Peyer's patch (tissue), 4 donors: ENCODE measurements at places on chromosomes 3 and 15. TPM values are rescaled to one million over a fixed set of nuclear protein-coding genes. Genes with fewer than 3 reads are reported as not detected.
A peak's percentile ranks its signal among the peaks of the same experiment; 100 is the strongest.

GRCh38 chr3:196163666-196164493 lies 47.3 kb downstream of the ZDHHC19 start:
- DNase-seq = peak; percentile 54
- no peak overlapping the region for H3K27ac ChIP-seq
- no peaks in the 10 kb centered on the region for H3K36me3 ChIP-seq
- H3K4me1 ChIP-seq = peaks cover 7% of the 10 kb centered on the region

GRCh38 chr3:137047240-137047639 lies 89.5 kb downstream of the IL20RB start:
- no peaks in the 10 kb centered on the region for H3K4me1 ChIP-seq
- H3K36me3 ChIP-seq = no peaks in the 10 kb centered on the region
- no peak overlapping the region for H3K4me3 ChIP-seq
- H3K27me3 ChIP-seq = no peaks in the 10 kb centered on the region
- no peak overlapping the region for H3K27ac ChIP-seq

DNA sequence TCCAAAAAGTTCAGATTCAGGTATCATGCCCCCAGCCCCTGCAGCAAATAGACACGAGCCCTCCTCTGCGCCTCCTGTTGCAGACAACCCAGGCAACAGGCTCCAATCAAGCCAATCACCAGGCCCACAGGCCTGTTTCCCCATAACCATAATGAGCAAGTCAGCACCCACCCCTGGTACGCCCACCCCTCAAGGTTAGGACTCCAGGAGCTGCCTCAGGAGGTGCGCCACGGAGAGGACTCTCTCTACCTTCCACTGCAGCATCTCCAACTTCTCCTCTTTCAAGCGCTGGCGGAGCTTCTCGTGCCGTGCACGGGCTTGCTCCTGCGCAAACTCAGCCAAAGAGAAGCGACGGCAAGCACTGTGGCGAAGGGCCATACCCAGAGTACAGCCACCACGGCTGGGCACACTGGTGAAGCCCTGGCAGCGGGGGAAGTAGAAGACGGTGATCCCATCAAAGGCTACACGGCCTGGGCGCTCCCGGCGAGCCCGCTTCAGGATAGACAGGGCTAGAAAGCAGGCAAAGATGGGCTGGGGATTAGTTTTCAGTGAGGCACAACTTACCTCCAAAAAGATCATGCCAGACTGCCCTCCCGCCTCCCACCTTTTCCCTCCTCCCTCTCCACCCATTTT lies 8.5 kb downstream of the CSRNP1 start:
- DNase-seq = no peak
- no peak overlapping the region for H3K4me3 ChIP-seq
- no peaks in the 10 kb centered on the region for H3K27me3 ChIP-seq
- peaks cover 5% of the 10 kb centered on the region for H3K4me1 ChIP-seq
- peaks cover 55% of the 10 kb centered on the region for H3K36me3 ChIP-seq

GRCh38 chr3:65752636-65753035 lies 286.1 kb downstream of the MAGI1 start:
- DNase-seq = no peak
- no peak overlapping the region for H3K4me3 ChIP-seq
- H3K4me1 ChIP-seq = no peaks in the 10 kb centered on the region
- no peak overlapping the region for H3K27ac ChIP-seq
- no peaks in the 10 kb centered on the region for H3K27me3 ChIP-seq

DNA sequence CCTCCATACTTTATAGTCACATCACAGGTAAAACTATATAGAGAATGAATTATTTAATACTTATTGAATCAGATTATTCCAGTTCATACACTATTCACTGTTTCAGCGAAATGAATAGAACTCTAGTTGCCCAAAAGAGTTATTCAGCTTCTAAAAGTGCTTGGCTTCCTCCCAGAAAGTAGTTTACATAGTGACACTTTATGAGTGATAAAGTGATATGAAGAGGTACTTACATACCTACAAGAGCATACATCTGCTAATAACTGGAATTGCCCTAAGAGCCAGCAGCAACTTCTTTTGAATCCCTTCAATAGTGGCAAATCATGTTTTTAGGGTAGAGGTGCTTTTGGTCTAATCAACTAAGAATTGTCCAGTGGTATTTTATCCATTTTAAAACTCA lies 635.1 kb upstream of the AGTR1 start:
- no peak for DNase-seq
- no peak overlapping the region for H3K4me3 ChIP-seq
- no peak overlapping the region for H3K27ac ChIP-seq
- no peaks in the 10 kb centered on the region for H3K27me3 ChIP-seq
- H3K36me3 ChIP-seq = no peaks in the 10 kb centered on the region

DNA sequence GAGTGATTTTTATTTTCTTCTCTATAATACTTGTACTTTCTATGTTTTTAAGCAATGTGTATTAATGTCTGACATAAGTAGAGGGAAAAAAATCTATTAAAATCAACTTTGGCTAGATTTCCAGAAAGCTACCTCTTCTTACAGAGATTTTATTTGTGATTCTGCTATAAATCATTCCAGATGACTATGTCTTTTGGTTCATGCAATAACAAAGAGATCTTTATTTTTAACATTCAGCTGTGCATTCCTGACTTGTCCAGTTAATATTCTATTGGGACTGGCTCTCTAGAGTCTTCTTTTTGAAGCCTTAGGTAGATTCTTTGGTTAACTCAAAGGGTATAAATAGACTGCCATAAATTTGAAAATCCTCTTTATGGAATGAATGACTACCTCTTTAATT lies 74.3 kb upstream of the ARPP21 start:
- H3K36me3 ChIP-seq = no peaks in the 10 kb centered on the region
- no peaks in the 10 kb centered on the region for H3K4me1 ChIP-seq
- no peak overlapping the region for H3K4me3 ChIP-seq
- no peak for DNase-seq

GRCh38 chr15:99015698-99016568 lies 8.3 kb upstream of the PGPEP1L start:
- no peak overlapping the region for H3K27ac ChIP-seq
- no peaks in the 10 kb centered on the region for H3K36me3 ChIP-seq
- no peak for DNase-seq
- no peak overlapping the region for H3K4me3 ChIP-seq
- H3K4me1 ChIP-seq = peaks cover 10% of the 10 kb centered on the region

GRCh38 chr3:42581709-42582473 lies at the start of gene SEC22C:
Gene SEC22C, minus strand, starts transcription at chr3:42581967. Its CDS starts 12,921 bp downstream, at chr3:42569046.
- H3K4me3 ChIP-seq = peak within 1 kb of the TSS; percentile 73
- peak; percentile 96 for DNase-seq
- no peaks in the 10 kb centered on the region for H3K36me3 ChIP-seq
- no peaks in the 10 kb centered on the region for H3K4me1 ChIP-seq
- no peaks in the 10 kb centered on the region for H3K27me3 ChIP-seq
- H3K27ac ChIP-seq = peak within 1 kb of the TSS; percentile 94

The FGF12 gene
- 0.47 TPM for total RNA-seq

DNA sequence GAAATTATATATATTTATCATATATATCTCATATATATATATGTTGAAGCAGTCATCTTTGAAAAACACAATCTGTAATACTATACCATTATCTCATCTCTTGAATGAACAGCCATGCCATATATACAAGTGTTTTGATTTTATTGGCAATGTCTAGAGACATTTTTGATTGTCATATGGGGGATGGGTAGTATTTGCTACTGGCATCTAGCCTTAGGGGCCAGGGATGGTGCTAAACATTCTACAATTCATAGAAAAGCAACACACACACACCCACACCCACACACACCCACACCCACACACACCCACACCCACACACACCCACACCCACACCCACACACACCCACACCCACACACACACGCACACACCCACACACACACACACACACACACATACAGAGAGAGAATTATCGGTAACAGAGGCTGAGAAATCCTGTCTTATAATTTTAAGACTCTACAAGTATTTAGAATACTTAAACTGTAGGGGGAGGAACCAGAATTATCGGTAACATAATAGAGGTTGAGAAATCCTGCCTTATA lies 11.1 kb upstream of the PIK3R4 start:
- H3K4me1 ChIP-seq = no peaks in the 10 kb centered on the region
- no peaks in the 10 kb centered on the region for H3K36me3 ChIP-seq
- no peak overlapping the region for H3K4me3 ChIP-seq
- no peak for DNase-seq
